ENCODE measurements at places on chromosomes 5 and 9.

- DNase-seq: no peak
These were observed 363.4 kb downstream of the DNAH5 start for GRCh38 chr5:13581132-13581531.

DNA sequence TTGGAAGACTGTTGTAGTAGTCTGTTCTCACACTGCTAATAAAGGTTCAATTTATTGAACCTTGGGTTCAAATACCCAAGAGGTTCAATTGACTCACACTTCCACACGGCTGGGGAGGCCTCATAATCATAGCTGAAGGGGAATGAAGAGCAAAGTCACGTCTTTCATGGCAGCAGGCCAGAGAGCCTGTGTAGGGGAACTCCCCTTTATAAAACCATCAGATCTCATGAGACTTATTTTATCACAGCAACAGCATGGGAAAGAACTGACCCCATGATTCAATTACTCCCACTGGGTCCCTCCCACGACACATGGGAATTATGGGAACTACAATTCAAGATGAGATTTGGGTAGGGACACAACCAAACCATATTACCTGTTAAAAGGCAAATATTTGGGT, 268.2 kb downstream of the TMEM167A start:
- no peak for DNase-seq

DNA sequence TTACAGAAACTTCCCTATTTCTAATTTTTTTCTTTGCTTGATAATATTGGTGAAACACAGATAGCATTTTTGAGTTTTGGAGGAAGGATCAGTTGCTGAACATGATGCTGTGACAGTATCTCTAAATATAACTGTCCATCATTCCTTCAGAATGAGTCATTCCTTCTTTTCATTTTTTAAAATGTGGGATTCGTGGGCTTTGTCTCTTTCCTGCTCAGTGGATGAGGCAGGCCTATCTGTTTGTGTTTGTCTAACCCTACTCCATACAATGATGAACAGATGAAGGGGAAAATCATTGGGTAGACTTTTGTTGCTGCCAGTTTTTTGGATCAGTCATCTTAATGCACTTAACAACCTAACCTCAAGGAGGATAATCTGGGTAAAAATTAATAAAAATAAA, 15.7 kb upstream of the OR13C8 start:
- DNase-seq: no peak

GRCh38 chr5:114658194-114658593, 296.3 kb downstream of the KCNN2 start:
- DNase-seq: no peak

DNA sequence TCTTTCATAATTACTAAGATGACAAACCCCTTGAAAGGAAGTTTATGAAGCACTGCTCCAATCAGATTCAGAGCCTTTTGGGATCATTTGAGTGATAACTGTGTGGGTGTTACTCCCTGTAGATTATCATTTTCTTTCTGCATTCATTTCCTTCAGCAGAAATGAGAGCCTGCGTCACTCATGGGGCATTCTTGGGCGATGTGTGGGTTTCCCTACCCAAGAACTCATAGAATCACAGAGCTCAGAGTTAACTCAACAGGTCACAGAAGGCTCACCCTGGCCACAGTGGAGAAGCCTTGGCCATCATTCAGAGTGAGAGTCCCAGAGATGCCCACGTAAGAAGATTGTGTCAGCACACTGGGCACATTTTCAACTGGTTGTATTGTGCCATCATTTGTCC, 401.9 kb downstream of the TLE4 start:
- no peak for DNase-seq

- peak; percentile 92 for DNase-seq
These were observed at the start of gene B4GALT7 for GRCh38 chr5:177599731-177600507. Gene B4GALT7, plus strand, starts transcription at chr5:177600132. Its CDS starts 79 bp downstream, at chr5:177600211.

GRCh38 chr5:154647761-154648145, 107.4 kb upstream of the LARP1 start:
- DNase-seq: no peak

DNA sequence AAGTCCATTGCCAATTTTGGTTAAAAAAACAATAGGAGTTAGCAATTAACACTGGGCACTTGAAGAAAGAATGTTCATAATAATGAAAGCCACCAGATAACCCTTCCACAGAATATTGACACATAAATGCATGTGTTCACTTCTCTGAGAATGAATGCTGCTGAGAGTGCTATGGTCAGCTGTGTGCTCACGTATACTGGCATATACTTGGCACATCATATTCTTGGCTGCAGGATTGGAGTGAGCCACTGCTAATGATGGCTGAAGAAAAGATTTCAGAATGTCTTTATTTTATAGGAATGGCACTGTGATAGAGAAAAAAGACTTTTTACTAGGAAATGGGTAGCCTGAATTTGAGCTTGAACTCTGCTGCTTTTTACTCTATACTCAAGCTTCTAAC, 46.0 kb upstream of the SMARCA2 start:
- no peak for DNase-seq

DNA sequence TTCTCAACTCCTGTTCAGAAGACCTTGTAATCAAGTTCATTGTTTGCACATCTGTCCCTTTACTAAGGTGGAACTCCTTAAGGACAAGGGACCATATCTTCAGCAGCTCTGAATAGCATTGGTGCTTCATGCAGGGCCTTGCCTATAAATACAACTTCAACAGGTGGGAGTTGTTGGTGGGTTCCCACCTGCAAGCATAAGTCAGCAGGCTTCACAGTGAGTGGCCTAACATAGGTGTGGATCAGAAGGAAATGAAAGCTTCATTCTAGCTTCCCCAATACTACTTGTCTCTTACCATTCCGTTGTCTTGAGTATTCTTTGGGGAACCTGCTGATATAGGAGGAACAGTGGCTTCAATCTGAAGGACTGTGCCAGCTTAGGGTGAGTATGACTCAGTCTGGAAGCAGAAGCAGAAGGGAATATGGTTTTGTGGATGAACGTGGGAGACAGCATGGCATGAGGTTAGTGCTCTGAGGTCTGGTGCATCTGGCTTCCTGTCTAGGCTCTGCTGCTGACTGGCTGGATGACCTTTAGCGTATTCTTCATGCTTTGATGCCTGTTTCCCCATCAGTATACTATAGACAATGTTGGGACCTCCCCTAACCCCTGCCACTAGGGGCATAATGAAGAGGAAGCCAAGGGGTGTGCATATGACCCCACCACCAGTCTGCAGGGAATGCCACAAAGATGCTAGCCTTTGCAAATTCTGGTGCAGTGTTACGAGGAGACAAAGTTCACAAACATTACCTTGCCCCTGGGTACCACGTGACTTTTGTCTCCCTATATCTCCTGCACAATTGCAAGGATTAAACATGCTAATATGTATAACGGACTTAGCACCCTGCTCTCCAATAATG, 192.3 kb downstream of the PALM2AKAP2 start:
- DNase-seq: no peak

- DNase-seq: no peak
These were observed 11.6 kb downstream of the SSBP2 start for GRCh38 chr5:81739291-81739690.

DNA sequence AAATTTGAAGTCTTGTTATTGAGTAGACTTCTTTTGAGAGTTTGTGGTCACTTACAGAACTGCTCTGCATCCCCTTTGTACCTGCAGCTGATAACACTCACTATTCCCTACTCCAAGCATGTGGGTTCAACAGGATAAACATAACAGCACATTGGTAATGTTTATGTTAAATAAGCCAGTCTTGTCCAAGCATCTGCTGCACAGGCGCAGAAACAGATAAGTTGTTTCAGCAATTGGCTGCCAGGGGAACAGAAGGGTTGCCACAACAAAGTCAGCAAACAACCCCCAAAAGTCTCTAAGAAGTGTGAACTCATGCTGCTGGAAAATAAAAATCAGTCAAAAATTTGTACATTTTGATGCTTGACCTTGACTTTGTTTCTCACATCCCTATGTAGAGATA, 174.6 kb downstream of the GDNF start:
- DNase-seq: no peak

DNA sequence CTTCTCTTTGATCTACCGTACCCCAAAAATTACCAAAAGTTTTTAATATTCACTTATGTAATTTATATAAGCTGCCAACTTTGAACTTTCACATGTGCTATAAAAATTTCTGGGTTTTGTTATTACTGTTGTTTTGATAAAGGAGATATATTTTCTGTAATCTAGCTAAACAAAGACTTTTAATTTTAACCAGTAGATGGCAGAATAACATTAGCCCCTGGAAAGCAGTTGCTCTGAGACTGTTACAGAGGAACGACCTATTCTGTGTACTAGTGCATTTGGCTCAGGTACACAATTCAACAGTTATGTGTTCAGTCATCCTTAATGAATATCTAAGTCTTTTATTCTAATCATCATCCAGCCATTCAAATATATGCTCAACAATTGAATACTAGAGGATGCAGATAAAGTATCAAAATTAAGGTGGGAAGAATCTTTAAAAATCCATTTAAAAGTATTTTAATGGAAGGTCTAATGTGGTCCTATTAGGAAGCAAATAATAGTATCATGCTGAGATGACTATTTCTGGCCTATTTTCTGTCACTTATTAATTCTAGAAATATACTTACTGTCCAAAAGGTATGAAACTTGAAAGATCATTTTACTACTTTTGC, 8.6 kb downstream of the KLHL9 start:
- no peak for DNase-seq

- no peak for DNase-seq
These were observed 25.3 kb downstream of the ARSB start for GRCh38 chr5:78959767-78960166.

- DNase-seq: no peak
These were observed 5.8 kb downstream of the TAS2R1 start for GRCh38 chr5:9624196-9624947.

- no peak for DNase-seq
These were observed 85.4 kb downstream of the PCSK1 start for GRCh38 chr5:96347502-96348292.

- DNase-seq: no peak
These were observed 10.9 kb upstream of the ARHGEF28 start for GRCh38 chr5:73615085-73615484.

DNA sequence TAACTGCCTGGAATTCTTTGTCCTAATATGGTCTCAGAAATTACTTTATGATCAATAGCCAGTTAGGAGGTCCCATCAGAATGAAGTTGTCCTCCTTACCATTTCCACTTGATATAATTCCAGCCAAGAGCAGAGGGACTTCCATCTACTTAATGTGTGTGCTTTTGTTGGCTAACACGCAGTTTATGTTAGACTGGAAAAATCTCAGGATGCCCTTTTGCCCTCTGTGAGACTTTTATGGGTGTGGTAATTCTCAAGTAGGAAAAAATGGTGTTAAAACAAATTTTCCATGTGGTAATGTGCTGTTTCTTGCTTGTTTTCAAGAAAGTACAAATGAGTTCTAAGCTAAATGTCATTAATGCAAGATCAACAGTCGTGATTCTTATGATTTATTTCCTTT, 327.1 kb downstream of the MTRR start:
- no peak for DNase-seq

GRCh38 chr5:36209664-36210063, 32.1 kb downstream of the NADK2 start:
- DNase-seq: no peak

DNA sequence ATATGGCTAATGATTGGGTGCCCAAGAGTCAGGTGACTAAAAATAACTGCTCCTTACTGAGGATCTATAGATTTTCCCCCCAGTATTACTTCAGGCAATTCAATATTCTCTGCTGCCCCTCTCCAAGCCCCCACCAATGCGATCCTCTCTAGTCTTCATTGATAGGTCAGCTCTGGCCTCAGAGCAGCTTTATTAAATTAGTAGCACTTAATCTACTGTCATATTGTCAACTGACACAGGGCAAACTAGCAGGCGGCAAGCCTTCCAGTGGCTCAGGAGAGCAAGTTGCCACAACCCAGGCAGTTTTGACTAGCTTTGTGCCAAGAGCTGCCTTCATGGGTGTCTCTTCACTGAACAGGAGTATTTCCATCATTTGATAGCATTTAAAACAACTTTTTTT, 462.9 kb downstream of the BNC2 start:
- DNase-seq: no peak

GRCh38 chr9:137310189-137311052, 8.3 kb upstream of the NRARP start:
- DNase-seq: no peak

GRCh38 chr9:35000535-35001284, 11.2 kb downstream of the DNAJB5 start:
- no peak for DNase-seq

DNA sequence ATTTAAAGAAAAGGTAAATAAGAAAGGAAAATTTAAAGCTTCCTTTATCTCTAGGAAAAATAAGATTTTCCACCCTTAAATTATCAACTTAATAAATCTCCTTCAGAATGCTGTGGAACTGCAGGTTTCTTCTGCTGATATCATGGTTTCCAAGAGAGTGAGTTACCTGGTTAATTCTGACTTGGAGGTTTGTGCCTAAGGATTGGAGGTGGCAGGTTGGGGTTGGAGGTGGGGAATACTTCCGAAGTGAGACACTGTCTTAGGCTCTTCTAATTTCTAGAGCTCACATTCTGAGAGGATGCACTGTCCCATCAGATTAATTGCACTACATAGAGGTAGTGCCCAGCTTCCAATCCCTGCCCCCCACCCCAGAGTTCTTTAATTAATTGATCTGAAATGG, 31.1 kb downstream of the SLC1A3 start:
- DNase-seq: no peak

DNA sequence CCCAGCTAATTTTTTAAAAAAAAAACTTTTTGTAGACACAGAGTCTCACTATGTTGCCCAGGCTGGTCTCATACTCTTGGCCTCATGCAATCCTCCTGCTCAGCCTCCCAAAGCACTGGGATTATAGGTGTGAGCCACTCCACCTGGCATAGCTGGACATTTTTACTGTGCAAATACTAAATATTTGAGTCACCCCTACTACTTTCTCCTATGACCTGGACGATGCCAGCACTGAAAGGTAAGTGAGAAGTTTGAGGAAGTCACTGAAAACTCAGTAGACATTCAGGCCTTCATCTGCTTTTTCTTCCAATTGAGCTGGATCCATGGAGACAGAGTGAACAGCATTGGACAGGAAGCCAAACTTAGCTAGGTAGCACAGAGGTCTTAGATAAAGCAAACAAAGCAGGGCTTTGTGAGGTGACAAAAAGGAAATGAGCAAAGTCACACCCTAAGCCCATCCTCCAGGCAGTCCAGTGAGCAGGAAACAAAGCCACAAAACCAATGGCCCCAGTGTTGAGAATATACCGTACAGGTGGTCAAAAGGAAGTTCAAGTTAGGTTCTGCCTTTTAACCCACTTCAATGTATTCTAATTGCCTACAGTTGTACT, 192.6 kb upstream of the RASA1 start:
- no peak for DNase-seq

Data from right kidney (tissue), 9 donors.